Type B pancreatic cell (in vitro differentiated cells): ENCODE measurements at places on chromosomes 12 and 14. TPM values are rescaled to one million over a fixed set of nuclear protein-coding genes. Genes with fewer than 3 reads are reported as not detected.
A peak's percentile ranks its signal among the peaks of the same experiment; 100 is the strongest.

GRCh38 chr12:108782971-108783370 lies 51.7 kb upstream of the CORO1C start:
- no peak for DNase-seq
- H3K27ac ChIP-seq, result no peak overlapping the region
- H3K27me3 ChIP-seq, result no peaks in the 10 kb centered on the region
- H3K36me3 ChIP-seq, result peaks cover 4% of the 10 kb centered on the region
- H3K4me3 ChIP-seq, result no peak overlapping the region

DNA sequence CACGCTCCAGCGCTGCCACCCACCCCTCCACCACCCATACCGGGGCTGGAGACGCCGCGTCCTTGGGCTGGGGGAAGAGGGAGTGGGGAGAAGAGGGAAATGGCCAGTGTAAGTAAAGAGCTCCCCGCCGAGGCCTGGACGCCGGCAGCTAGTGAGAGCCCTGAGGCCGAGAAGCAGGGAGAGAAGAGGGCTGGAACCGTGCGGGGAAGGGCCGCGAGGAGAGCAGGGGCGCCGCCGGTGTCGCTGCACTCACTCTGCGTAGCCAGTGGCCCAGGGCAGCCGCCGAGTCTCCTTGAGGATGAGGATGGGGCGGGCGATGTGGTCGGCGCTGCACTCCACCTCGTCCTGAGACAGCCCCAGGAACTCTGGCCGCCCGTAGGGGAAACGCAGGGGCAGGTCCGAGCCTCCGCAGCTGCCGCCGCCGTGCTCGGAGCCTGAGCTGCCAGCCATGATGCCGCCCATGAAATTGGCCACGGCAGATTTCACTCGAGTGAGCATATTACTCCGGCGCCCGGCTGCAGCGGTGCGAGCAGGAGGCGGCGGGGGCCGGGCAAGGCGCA lies 631 bp downstream of the PPM1H start:
- no peaks in the 10 kb centered on the region for H3K36me3 ChIP-seq
- H3K27ac ChIP-seq, result peak overlapping the region; percentile 90
- DNase-seq, result peak; percentile 74

- H3K4me1 ChIP-seq, result no peaks in the 10 kb centered on the region
- no peak for DNase-seq
- no peaks in the 10 kb centered on the region for H3K36me3 ChIP-seq
- H3K27me3 ChIP-seq, result no peaks in the 10 kb centered on the region
- no peak overlapping the region for H3K4me3 ChIP-seq
Observed at GRCh38 chr12:77082021-77082420, 16.7 kb upstream of the E2F7 start.

- no peak overlapping the region for H3K4me3 ChIP-seq
- no peak for DNase-seq
- no peak overlapping the region for H3K27ac ChIP-seq
- no peaks in the 10 kb centered on the region for H3K36me3 ChIP-seq
Observed at GRCh38 chr14:64825509-64825908, 54.2 kb downstream of the SPTB start.

- no peaks in the 10 kb centered on the region for H3K36me3 ChIP-seq
- no peak overlapping the region for H3K27ac ChIP-seq
- peaks cover 2% of the 10 kb centered on the region for H3K27me3 ChIP-seq
- no peak for DNase-seq
- H3K4me1 ChIP-seq, result peaks cover 5% of the 10 kb centered on the region
- no peak overlapping the region for H3K4me3 ChIP-seq
Observed at GRCh38 chr12:63382930-63383329, 231.9 kb upstream of the AVPR1A start.

DNA sequence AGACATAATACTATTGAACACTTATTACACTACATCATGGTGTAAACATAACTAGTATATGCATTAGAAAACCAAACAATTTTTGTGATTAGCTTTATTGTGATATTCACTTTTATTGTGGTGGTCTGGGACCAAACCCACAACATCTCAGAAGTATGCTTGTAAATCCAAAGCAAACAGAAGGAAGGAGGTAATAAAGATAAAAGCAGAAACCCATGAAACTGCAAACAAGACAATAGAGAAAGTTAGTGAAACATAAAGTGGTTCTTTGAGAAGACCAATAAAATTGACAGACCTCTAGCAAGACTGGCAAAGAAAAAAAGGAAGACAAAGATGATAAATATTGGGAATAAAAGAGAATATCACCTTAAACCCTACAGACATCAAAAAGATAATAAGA lies 268.3 kb downstream of the RPAP3 start:
- no peaks in the 10 kb centered on the region for H3K4me1 ChIP-seq
- H3K4me3 ChIP-seq, result no peak overlapping the region
- no peak for DNase-seq
- no peaks in the 10 kb centered on the region for H3K27me3 ChIP-seq

The KIF5A gene
- 1.4 and 4.4 TPM in 2 replicates for total RNA-seq

GRCh38 chr14:55761651-55762050 lies 181.6 kb downstream of the KTN1 start:
- no peak for DNase-seq
- H3K4me3 ChIP-seq, result no peak overlapping the region
- H3K27me3 ChIP-seq, result no peaks in the 10 kb centered on the region
- H3K27ac ChIP-seq, result no peak overlapping the region
- H3K36me3 ChIP-seq, result no peaks in the 10 kb centered on the region
- peaks cover 46% of the 10 kb centered on the region for H3K4me1 ChIP-seq

DNA sequence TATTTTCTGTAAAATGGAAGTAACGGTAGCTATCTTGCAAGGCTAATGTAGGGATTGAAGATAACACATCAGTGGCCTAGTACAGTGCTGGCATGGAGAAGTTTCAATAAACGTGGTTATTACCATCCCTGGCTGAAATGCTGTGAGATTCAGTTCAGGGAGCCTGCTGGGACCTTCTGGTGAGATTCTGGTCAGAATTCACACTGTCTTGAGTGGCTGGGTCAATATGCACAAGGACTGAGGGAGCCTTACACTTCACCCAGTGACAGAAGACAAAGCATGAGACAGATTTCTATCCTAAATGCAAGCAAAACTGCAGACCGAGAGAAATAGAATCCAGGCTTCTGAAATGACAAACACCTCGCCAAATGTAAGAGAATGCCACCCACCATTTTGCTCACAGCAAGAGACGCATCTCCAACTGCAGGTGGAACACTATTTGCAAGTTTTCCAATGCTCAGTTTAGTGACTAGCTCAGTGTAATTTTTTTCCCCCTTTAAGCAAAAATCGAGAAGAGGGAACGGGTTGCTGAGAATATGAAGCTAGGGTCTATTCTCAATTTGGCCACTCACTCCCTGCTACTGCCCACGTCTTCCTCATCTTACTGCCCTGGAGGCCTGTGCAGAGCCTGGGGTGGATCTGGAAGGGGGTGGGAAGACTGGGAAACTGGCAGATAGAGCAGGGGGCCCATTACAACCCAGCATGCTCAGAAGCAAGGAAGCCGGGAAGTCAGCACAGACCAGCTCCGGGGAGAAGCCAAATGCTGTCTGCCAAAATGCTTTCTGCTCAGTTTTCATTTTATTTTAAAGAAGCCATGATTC lies 201.3 kb downstream of the TTC7B start:
- peak overlapping the region; percentile 57 for H3K27ac ChIP-seq
- DNase-seq, result no peak
- H3K27me3 ChIP-seq, result no peaks in the 10 kb centered on the region

- H3K36me3 ChIP-seq, result no peaks in the 10 kb centered on the region
- no peaks in the 10 kb centered on the region for H3K27me3 ChIP-seq
- no peak overlapping the region for H3K4me3 ChIP-seq
Observed at GRCh38 chr14:63833728-63834127, 19.1 kb upstream of the SYNE2 start.

GRCh38 chr14:103611215-103611614 lies 17.8 kb upstream of the KLC1 start:
- DNase-seq, result no peak
- no peak overlapping the region for H3K27ac ChIP-seq
- no peak overlapping the region for H3K4me3 ChIP-seq
- no peaks in the 10 kb centered on the region for H3K36me3 ChIP-seq

GRCh38 chr12:114812858-114813761 lies 129.1 kb upstream of the TBX3 start:
- H3K4me1 ChIP-seq, result peaks cover 20% of the 10 kb centered on the region
- peak overlapping the region; percentile 82 for H3K27ac ChIP-seq
- H3K27me3 ChIP-seq, result peaks cover 3% of the 10 kb centered on the region
- DNase-seq, result no peak
- no peaks in the 10 kb centered on the region for H3K36me3 ChIP-seq

DNA sequence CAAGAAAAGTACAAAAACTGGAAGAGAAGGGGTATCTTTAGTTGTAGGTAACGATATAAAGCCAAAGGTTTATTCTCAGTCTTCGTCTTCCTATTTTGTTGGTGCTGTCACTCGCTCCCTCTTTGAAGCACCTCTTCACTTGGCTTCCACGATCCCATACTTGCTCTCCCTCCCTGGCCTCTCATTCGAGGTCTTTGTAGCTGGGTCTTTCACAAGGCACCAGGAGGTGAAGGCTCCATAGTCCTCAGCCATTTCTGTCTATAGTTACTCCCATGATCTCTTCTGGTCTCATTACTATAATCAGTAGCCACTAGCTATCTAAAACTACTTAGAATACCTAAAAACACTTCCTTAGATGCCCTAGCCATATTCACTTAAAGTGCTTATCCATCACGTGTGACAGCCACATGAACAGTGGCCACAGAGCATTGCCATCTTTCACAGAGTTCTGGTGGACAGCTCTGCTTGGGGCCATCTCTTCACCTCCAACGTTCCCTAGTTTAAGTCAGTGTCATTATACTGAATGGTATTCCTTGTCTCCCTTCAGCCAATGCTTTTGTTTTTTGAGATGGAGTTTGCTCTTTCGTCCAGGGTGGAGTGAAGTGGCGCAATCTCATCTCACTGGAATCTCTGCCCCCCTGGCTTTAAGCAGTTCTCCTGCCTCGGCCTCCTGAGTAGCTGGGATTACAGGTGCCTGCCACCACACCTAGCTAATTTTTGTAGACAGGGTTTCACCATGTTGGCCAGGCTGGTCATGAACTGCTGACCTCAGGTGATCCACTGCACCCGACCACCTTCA lies 57.1 kb downstream of the ATP2A2 start:
- H3K27me3 ChIP-seq, result no peaks in the 10 kb centered on the region
- DNase-seq, result no peak
- H3K4me3 ChIP-seq, result no peak overlapping the region
- peak overlapping the region; percentile 10 for H3K27ac ChIP-seq

- no peak overlapping the region for H3K27ac ChIP-seq
- peaks cover 4% of the 10 kb centered on the region for H3K27me3 ChIP-seq
- no peaks in the 10 kb centered on the region for H3K36me3 ChIP-seq
- no peak for DNase-seq
Observed at GRCh38 chr12:44716711-44717110, 159.4 kb downstream of the NELL2 start.
